ENCODE measurements at places on chromosomes 1 and 21. TPM values are rescaled to one million over a fixed set of nuclear protein-coding genes. Genes with fewer than 3 reads are reported as not detected.

KCNA3 gene
- 0.23 TPM for total RNA-seq

MMP23B gene
- total RNA-seq, result 1.6 TPM

SPRR3 gene
- not detected for total RNA-seq

S100A8 gene
- 38.4 TPM for total RNA-seq

GPR37L1 gene
- under 0.01 TPM for total RNA-seq

VCAM1 gene
- total RNA-seq, result 30.7 TPM

ZNF687 gene
- total RNA-seq, result 9.3 TPM

SLC25A33 gene
- total RNA-seq, result 6.9 TPM

OR2T5 gene
- total RNA-seq, result not detected

RGSL1 gene
- 0.50 TPM for total RNA-seq

GBP7 gene
- 0.89 TPM for total RNA-seq

SERPINC1 gene
- total RNA-seq, result 2,309 TPM

LPAR3 gene
- not detected for total RNA-seq

KIF17 gene
- total RNA-seq, result 1.7 TPM

ODF2L gene
- total RNA-seq, result 4.2 TPM

ZBTB8B gene
- not detected for total RNA-seq

AADACL4 gene
- not detected for total RNA-seq

CFAP107 gene
- not detected for total RNA-seq

CD244 gene
- 6.6 TPM for total RNA-seq

GBP6 gene
- total RNA-seq, result not detected
